T-helper 22 cell (primary cell): ENCODE measurements at places on chromosomes 12 and 14.
A peak's percentile ranks its signal among the peaks of the same experiment; 100 is the strongest.

GRCh38 chr14:52307905-52308304 is 6.2 kb upstream of the PTGER2 start:
- no peak for DNase-seq

- no peak for DNase-seq
Observed at GRCh38 chr14:28773176-28773575, 6.6 kb downstream of the FOXG1 start.

DNA sequence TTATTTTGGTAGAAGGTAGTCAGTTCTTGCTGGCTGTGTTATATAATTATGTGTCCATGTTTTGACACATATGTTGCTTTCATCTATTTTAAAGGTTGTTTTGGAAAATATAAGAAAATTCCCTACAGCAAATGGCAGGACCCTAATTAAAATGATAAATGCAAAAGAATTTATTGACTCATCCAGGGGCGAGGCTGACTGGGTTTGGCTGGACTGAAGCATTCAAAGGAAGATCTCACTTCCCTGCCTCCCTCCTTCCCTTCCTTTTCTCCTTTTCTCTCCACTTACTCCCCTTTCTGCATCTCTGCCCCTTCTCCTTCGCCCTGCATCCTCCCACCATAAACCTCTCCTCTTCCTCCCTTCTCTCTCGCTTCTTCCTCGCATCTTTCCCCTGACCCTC is 129.6 kb downstream of the SNAPC1 start:
- no peak for DNase-seq

GRCh38 chr14:77436042-77436441 is 12.7 kb upstream of the NOXRED1 start:
- no peak for DNase-seq

DNA sequence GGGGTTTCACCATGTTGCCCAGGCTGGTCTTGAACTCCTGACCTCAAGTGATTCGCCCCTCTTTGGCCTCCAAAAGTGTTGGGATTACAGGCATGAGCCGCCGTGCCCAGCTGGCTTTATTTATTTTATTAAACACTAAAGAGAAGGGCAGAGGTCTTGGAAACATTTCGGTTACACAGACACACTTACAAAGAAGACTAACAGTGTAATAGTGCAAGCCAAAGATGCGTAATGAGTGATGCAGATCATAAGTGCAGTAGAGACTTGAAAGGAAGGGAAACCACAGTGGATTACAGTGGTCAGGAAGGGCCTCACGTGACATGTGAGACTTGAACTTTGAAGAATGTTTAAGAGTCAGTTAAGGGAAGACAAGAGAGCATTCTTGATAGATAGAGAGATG is 33.9 kb upstream of the CDK17 start:
- peak; percentile 74 for DNase-seq

DNA sequence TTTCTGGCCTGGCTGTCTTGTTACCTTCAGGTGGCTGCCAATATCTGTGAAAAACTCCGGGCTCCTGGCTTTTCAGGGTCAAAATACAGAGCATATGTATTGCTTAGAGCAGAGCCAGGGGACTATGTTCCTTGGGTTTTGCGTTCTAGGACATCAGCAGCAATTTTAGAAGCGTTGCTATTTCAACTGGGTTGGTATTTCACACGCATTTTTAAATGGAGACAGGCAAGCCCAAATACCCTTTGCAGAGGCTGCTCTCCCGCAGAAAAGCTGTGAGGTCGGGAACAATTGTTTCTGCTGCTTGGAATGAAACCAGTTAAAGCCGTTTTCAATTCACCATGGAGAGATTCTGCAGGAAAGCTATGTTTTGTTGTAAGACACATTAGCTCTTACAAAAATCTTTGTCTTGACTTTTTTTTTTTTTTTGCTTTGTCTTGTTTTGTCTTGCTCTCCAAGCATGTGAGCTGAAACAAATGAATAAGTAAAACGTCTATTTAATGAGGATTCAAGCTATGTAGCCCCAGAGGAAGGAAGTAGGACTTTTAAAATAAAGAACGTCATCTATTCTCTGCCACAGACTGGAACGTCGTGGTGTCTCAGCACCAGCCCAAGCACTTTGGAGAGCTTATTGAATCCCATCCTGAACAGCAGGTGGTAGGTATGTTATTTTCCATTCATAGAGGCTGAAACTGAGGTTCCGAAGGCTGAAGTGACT is 181.0 kb upstream of the TBX3 start:
- no peak for DNase-seq

GRCh38 chr12:56451147-56451546 is 1.9 kb upstream of the TIMELESS start:
- no peak for DNase-seq

GRCh38 chr12:26721800-26722199 is 111.2 kb downstream of the ITPR2 start:
- DNase-seq: no peak

GRCh38 chr14:65789363-65789762 is 376.8 kb downstream of the FUT8 start:
- no peak for DNase-seq

DNA sequence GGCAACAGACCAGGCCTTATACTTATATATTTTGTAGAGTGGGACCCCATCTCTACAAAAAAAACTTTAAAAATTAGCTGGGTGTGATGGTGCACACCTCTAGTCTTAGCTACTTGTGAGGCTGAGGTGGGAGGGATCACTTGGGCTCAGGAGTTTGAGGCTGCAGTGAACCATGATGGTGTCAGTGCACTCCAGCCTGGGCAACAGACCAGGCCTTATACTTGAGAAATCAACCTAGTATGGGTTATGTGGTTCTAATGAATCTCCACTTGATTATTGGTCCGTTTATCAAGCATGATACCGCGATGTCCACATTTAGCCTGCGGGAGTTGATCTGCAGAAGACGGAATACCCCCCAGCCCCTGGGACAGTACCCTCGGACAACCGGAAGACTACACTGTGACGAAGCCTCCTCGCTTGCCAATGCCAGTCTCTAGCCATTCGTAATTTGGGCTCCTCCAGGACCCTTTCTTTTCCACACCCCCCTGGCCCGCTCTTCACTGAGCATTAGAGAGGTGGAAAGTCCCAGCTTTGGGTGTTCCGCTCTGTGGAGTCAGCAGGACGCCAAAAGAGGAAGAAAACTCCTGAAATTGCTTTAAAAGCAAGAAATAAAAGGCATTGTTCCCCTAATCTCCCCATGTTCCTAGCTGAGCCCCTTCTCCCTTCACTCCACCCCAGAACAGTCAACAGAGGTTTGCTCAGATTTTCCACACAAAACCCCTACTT is 19.4 kb downstream of the LTBP2 start:
- no peak for DNase-seq

GRCh38 chr12:40224439-40225291 is at the start of gene LRRK2:
LRRK2 (plus strand) TSS chr12:40224997; CDS start chr12:40225132, 135 bp downstream.
- no peak for DNase-seq

DNA sequence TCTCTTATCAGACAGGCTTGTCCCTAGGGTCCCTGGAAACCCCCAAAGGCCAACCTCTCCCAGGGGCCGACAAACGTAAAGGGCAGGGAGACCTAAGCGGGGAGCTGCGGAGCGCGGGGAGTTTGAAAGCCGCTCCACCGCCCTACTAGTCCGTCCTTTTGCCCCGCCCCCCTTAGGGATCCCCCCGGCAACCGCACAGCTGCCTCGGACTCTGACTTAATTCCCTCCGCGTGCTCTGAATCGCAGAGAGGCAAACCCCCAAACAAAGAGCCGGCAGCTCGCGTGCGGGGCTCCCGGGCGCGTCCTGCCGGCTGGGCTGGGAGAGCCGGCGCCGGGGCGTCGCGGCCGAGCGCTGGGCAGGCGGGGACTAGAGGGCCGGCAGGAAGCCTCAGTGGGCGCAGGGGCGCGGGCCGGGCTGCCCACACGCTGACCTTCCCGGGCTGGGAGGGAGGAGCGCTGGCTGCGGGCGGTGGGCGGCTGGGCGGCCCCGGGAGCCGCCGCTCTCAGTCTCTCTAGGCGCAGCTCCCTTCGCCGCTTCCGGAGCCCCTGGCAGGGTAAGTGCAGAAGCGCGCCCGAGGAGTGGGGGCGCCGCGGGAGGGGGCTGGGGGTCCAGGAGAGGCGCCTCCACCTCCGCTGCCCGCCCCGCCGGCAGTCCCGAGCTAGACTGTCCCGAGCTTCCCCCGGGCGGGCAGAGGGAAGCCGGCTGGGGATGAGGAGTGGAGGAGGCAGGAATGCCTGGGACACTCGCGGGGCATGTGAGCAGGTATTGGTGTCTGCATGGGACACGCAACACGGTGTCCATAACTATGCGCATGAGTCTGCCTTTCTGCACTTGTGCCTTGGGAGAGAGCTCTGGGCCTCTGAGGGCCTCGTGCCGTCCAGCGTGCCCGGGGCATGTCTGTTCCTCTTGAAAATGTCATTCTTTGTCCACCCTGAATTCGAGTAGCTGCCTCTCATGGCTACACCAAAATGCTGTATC is at the start of gene TSPAN11:
Gene TSPAN11, plus strand, starts transcription at position 506 of the 979 bp plus-strand sequence. CDS start 27,244 bp downstream, outside the sequence.
- no peak for DNase-seq

- no peak for DNase-seq
Observed at GRCh38 chr12:81077329-81077685, 572 bp upstream of the ACSS3 start.

- no peak for DNase-seq
Observed at GRCh38 chr12:21764065-21764464, 10.4 kb downstream of the KCNJ8 start.

- peak; percentile 8 for DNase-seq
Observed at GRCh38 chr12:47078733-47079467, 521 bp upstream of the PCED1B start.

- no peak for DNase-seq
Observed at GRCh38 chr12:131203666-131204415, 250.1 kb downstream of the ADGRD1 start.

- DNase-seq: no peak
Observed at GRCh38 chr14:31000629-31001338, 24.7 kb upstream of the AP4S1 start.

DNA sequence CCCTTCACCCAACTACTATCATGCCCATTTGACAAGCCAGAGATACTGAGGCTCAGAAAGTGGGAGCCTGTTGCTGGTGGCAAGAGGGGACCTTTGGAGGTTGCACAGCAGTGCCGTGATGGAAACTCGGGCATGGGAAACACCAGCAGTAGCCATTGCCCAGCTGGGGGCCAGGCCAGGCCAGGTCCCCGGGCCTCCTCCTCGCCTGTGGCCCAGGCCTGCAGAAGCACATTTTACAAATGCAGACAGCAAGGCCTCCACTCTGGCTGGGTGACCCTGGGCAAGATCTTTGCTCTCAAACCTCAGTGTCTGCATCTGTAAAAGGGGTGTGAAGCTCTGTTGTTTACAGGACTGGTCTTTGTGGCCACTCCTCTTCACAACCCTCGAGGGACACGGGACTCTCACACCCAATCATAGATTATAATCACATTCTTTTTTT is 4.5 kb upstream of the SH2B3 start:
- DNase-seq: no peak

- no peak for DNase-seq
Observed at GRCh38 chr12:50725011-50725942, 38.6 kb upstream of the ATF1 start.

DNA sequence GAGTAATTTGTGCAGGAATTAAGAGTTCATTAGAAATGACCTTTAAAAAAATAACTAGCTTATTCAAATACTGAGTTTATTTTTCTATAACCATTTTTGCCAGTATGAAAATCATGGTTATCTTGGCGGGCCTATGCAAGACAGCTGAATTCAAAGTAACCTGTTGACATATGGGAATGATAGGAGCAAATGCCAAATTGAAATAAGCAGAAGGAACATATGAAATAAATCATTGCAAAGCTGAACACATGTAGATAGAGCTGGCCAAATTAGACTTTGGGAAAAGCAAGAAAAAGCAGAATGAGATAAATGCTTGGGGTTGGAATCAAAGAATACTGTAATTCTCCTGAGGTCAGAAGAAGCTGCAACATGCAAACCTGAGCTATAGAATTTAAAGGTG is 372.5 kb downstream of the ADAMTS20 start:
- DNase-seq: no peak

- no peak for DNase-seq
Observed at GRCh38 chr14:88179716-88180115, 143.4 kb downstream of the KCNK10 start.

DNA sequence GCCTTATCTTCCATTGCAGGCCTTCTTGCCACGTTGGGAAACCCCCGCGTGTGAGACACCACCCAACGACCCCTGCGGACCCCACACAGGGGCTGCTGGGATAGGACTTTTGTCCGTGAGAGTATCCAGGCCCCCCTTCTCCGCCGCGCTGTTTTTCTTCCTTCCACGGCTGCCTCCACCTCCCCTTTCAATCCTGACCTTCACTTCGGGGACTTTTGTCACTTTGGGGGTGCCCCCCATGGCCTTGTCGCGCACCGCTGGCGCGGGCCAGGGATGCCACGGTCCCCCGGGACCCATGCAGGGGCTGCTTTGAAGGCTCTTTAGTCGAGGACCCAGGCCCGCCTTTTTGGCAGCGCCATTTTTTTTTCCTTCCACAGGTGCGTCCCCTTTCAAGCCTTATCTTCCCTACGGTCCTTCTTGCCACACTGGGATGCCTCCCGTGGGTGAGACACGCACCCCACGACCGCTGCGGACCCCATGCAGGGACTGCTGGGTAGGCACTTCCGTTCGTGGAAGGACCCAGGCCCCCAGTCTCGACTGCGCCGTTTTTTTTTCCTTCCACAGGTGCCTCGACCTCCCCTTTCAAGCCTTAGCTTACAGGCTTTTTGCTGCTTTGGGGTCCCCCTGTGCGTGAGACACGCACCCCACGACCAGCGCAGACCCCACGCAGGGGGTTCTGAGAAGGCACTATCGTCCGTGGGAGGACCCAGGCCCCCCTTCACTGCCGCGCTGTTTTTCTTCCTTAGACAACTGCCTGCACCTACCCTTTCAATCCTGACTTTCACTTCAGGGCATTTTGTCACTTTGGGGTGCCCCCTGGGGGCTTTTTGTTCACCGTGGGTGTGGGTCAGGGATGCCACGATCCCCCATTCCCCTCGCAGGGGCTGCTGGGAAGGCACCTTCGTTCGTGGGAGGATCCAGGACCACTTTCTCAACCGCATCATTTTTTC is 267.4 kb downstream of the ALG10 start:
- no peak for DNase-seq
